Activated CD4-positive, alpha-beta T cell treated with anti-CD3 and anti-CD28 coated beads, Interleukin-2, amount 50 U/mL, for 1 hour (primary cell): ENCODE measurements at places on chromosomes 16 and 17.
A peak's percentile ranks its signal among the peaks of the same experiment; 100 is the strongest.

DNA sequence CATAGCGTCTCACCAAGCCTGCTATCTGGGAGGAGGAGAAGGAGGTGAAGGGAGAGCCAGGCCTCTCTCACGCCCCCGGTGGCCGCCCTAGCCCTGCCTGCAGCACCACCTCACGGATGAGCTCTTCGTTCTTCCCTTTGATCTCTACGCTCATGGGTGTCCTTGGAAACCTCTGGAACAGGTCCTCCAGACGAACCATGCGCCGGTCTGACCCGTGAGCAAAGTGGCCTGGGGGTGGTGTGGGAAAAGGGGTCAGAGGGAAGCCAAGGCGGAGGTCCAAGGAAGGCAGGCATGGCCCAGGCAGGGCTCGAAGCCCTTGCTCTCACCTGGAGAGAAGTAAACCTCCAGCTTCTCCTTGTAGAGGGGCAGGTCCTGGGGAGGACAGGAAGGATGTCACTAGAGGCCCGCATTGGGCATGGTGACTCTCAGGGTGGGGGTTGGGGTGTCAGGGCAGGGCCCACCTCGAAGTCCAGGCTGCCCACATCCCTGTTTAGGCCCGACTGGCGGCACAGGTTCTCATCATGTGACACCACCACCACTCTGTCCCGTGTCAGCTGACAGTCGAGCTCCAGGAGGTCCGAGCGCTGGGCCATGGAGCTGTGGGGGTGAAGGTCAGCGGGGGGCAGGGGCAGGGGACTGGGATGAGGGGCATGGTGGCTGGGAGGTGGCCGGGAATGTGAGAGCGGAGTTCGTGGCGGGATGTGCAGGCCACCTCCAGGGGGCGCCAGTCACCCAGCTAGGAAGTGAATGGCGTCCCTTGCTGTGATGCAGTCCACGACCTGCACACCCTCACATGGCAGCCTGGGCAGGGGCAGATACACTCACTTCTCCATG, 923 bp downstream of the GDPD3 start:
- DNase-seq, result peak; percentile 54

- peak; percentile 76 for DNase-seq
Measured at GRCh38 chr17:39687546-39688474, at the start of gene PGAP3. TSS of gene PGAP3 (minus strand) at chr17:39688057. CDS start at chr17:39688014, 43 bp downstream.

- DNase-seq, result peak; percentile 14
Measured at GRCh38 chr17:59154292-59154720, 680 bp downstream of the SKA2 start.

DNA sequence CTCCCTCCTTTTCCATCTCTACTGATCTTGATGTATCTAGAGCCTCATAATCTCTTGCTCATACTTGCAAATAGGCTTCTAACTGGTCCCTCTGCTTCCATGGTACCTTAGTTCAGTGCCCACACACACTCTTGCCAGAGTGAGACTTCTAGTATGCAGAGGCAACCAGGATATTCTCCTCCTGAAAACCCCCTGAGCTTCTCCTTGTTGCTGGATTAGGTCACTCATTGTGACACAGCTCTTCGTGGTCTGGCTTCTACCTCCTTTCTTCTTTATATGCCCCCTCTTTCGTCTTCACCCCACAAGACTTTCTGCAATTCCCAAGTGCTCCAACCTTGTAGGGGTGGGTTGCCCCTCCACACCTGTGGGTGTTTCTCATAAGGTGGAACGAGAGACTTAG, 2.5 kb upstream of the FAM20A start:
- DNase-seq, result no peak

DNA sequence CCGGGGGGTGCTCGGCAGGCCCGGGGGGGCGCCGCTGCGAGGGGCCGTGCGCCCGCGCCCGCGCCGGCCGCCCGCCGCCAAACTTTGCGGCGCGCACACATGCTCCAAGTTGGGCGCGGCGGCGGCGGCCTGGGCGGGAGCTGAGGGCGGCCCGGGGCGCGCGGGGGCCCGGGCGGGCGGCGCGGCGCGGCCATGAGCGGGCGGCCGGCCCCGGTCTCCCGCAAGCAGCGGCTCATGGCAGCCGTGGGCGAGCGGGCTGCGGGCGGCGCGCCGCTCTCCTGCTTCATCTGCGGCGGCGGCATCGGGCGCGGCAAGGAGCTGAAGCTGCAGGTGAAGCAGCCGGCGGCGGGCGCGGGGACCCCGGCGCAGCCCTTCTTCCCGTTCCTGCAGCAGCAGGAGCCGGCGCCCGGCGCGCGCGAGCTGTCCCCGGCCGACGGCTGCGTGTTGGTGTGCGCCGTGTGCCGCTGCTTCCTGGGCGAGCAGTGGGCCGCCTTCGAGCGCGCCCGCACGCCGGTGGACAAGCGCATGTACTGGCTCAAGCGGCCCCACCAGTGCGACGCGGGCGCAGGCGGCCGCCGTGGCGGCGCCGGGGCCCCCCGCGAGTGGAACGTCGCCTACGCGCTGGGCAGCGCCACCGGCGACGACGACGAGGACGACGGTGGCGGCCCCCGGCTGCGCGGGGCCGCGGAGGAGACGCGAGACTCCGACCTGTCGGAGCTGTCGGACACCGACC, 57.2 kb upstream of the CIBAR2 start:
- DNase-seq, result no peak

DNA sequence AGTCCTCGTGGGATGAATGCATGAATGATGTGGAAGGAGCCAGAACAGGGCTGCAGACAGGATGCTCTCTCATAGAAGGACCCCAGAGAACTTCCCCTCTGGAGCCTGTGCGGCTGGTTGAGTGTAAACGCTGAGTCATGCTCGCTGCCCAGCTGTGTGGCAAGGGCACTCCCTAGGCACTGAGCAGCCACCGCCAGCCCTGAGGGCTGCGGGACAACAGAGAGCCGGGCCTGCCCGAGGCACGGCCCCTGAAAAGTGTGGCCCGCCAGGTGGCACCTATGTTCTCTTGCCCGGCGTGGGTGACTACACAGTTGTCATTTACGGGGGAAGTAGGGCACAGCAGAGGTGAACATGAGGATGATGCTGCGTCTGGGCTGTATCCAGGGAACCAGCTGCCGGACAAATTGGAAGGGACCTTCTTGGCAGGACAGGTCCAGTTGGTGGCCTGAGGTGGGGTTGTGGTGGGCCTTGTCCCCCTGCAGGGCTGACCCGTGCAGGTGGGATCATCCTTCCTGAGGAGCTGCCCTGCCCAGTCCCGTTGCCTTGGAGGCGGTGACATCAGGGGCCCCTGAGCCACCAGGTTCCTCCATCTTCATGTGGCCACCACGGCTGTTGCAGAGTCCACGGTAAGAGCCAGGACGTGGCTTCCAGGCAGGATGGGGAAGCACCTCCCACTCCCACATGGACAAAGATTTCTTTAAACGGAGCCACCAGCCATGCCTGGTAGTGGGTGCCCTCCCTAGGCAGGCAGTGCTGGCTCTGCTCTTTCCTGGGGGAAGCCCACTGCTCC, 94.8 kb upstream of the CBX4 start:
- no peak for DNase-seq

GRCh38 chr17:6191405-6192324, 121.5 kb downstream of the WSCD1 start:
- DNase-seq, result no peak
